ENCODE measurements at places on chromosomes 5 and 9. TPM values are rescaled to one million over a fixed set of nuclear protein-coding genes. Genes with fewer than 3 reads are reported as not detected.

GRCh38 chr9:78898234-78898633 lies 601.3 kb downstream of the PSAT1 start:
- DNase-seq: no peak

DNA sequence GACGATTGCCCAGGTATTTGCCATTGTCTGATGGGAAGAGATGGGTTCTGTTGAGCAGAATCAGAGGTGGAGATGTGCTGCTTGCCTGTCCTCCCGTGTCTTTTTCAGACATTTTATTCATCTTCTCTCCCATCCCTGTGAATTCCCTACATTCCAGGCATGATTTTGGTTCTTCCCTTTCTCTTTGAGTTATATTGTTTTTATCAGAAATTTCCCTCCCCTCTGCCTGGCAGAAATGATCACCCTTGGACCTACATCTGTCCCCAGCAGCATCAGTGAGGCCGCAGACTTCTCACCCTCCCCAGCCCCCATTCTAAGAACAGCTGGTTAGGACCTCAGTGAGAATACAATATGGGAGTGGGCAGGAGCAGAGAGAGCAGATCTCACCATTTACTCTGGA lies 640.2 kb downstream of the CCDC171 start:
- no peak for DNase-seq

DNA sequence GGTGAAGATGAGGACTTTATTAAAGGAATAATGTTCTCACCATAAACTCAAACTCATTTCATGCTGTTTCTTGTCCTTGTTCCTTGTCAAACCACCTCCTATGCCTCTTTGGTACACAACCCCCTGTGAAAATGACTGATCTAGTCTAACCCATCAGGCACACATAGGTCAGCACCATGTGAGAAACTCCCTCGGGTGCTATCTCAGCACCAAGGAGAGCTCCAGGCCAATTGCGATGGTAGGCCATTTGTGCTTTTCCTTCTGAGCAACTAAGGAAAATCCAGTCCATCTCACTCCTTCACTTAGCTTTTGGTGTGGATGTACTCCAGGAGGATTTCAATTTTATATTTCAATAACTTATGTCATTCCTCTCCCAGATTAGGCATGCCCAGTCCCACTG lies 199.8 kb downstream of the ZNF608 start:
- DNase-seq: peak; percentile 39

The KIF20A gene
- 24.8 TPM for total RNA-seq

The SPINK4 gene
- total RNA-seq: not detected

- DNase-seq: no peak
Measured at GRCh38 chr5:26486631-26487030, 551.8 kb downstream of the CDH9 start.

- DNase-seq: no peak
Measured at GRCh38 chr5:172051643-172052339, 45.4 kb upstream of the FBXW11 start.

The SYK gene
- total RNA-seq: 7.1 TPM

GRCh38 chr5:55855509-55855908 lies 4.4 kb downstream of the IL31RA start:
- DNase-seq: no peak

DNA sequence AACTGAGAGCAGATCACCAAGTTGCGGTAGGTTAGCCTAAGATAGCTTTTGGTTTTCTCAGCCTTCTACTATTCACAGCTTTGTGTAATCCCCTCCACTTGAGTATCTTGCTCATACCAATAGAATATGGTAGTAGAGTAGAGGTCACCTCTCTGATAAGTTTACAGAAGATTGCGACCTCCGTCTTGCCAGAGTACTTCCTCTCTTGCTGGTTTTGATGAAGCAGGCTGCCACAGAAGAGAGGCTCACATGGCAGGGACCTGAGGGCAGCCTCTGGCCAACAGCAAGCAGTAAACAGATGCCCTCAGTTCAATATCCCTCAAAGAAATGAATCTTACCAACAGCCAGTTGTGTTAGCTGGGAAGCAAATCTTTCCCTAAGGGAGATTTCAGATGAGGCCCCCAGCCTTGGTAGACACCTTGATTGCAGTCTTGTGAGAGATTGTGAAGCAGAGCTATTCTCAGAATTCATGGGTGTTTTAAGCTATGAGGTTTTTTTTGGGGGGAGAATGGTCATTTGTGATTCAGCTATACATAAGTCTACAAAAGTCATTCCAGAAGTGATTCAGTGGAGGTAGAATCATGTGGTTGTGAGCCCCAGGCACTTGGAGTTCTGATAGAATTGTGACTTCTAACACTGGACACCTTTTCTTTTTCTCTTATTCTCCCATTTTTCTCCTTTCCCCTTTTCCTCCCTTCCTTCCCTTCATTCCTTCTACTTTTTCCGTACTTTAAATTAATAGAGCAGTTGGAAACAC lies 22.7 kb upstream of the CDKN2B start:
- no peak for DNase-seq

DNA sequence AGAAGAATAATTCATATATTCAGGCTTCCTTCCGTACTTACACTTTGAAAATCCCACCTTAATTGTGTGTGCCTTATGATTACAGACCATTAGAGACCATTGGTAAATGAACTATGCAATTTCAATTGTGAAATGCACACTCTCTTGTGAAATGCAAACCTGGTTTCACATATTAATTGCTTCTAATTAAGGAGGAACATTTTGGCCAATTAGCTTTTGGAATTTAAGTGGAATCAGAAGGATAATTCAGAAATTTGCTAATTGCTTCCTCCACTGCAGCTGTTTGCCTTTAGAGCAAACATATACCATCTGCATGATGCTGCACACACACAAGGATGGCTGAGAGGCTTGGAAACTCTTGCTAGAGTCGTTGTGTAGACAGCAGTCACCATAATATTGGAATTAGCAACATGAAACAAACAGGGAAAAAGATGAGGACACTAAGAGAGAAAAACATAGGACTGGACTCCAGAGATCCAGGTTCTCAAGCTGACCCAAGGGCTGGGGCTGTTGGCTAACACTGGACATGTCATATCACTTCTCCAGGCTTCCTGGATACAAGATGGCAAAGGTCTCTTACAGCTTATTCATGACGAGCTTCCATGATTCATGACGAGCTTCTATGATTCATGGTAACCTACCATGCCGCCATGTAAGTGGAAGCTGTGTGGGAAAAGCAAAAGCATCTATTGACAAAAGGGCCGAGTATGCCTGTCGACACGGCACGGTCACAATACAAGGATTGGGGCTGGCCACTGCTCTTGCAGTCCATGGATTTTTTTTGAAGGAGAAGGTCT lies 78.0 kb downstream of the PTCH1 start:
- DNase-seq: no peak

The DRD1 gene
- 0.21 TPM for total RNA-seq

The ADAMTSL1 gene
- 22.4 TPM for total RNA-seq

The SUSD3 gene
- total RNA-seq: 3.7 TPM

DNA sequence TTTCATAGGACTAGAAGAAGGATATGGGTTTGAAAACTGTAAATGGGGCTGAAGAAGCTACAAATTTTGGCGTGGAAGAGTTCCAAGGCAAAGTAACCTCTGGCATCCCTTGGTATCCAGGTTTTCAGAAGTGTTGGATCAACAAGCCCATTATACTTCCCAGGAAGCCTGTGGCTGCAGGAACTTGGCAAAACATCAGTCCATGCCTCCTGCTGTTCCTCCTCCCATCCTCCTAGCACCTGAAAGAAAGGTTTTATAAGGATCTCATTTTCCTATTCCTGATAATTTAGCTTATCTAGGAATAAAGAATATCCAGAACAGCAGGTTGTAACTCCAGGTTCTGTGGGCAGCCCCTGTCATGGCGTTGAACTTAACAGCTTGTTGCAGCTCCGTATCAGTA lies 72.5 kb upstream of the LPAR1 start:
- no peak for DNase-seq

DNA sequence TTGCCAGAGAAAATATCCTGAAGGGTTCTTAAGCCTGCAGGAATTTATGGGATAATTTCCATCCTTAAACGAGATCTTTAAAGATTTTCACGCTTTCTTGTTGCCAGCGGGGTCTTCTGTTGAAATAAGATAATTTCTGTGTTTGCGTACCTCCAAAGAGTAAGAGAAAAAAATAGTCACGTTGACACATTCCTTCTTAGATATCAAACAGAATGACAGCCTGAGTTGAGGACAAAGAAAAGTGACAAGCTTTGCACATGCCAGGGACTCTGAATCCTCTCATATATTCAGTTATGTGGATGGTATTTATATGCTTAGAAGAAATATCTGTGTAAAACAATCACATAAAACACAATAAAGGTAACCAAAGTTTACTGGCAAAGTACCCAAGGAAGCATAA lies 21.6 kb upstream of the PAM start:
- DNase-seq: no peak

DNA sequence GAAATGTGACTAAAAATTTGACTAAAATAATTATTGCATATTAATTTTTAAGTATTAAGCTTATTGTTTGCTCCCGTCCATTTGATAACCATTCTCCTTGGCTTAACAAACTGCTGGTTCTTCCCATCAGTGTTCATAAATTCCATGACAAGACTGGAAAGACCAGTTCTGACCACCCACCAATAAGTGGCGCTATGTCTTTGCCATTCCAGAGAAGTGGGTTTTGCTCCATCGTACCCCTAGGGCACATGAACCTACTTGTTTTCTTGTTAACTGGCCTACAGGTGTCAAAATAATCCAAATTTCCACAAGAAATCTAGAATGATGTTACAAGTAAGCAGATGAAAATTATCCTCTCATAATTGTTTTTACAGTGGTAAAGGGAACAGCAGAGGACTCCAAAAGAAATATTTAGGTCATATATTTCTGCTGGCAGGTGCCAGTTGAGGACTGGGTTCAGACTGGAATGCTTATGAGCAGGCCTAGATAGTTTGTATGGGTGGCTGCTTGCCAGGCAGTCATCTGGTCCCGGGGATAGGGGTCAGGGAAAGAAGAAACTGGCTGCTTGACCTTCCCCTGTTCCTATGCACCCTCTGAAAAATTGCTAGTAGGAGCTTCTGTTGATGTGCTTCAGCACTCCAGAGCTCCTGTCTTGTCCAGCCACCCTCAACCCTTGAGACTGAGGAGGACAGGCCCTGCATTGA lies 283.1 kb upstream of the ADAMTSL1 start:
- peak; percentile 7 for DNase-seq

- no peak for DNase-seq
Measured at GRCh38 chr5:5421149-5421960, 1.1 kb upstream of the ICE1 start.

- no peak for DNase-seq
Measured at GRCh38 chr5:137195483-137195882, 303.6 kb downstream of the SPOCK1 start.
